ENCODE measurements at places on chromosomes 2 and 18. TPM values are rescaled to one million over a fixed set of nuclear protein-coding genes. Genes with fewer than 3 reads are reported as not detected.

The BMP10 gene
- polyA plus RNA-seq: not detected

The LDLRAD4 gene
- 9.0 TPM for polyA plus RNA-seq

The RAB11FIP5 gene
- polyA plus RNA-seq: 54.3 TPM

The OTX1 gene
- polyA plus RNA-seq: not detected

The CNTNAP5 gene
- 0.11 TPM for polyA plus RNA-seq

The UCN gene
- 1.0 TPM for polyA plus RNA-seq

The IRS1 gene
- polyA plus RNA-seq: 13.8 TPM

The LPIN1 gene
- 18.3 TPM for polyA plus RNA-seq

The LMAN1 gene
- 106 TPM for polyA plus RNA-seq

The CCDC102B gene
- 8.6 TPM for polyA plus RNA-seq

The HOXD13 gene
- 0.08 TPM for polyA plus RNA-seq

The LTBP1 gene
- polyA plus RNA-seq: 74.6 TPM

The PDCL3 gene
- polyA plus RNA-seq: 37.4 TPM

The FAM110C gene
- polyA plus RNA-seq: 12.1 TPM

The TSPYL6 gene
- 0.07 TPM for polyA plus RNA-seq

The CRYBA2 gene
- not detected for polyA plus RNA-seq

The GBX2 gene
- polyA plus RNA-seq: 0.44 TPM

The C2orf80 gene
- polyA plus RNA-seq: 0.27 TPM

The OLA1 gene
- polyA plus RNA-seq: 128 TPM

The ATAD2B gene
- polyA plus RNA-seq: 16.3 TPM

The DCC gene
- 5.8 TPM for polyA plus RNA-seq

The IL1F10 gene
- polyA plus RNA-seq: not detected

The ATP8B1 gene
- 33.0 TPM for polyA plus RNA-seq

The CTNNA2 gene
- polyA plus RNA-seq: 4.2 TPM

The ALKAL2 gene
- 6.1 TPM for polyA plus RNA-seq

The RESP18 gene
- polyA plus RNA-seq: not detected

The LRP1B gene
- 1.3 TPM for polyA plus RNA-seq

The B3GNT7 gene
- 5.0 TPM for polyA plus RNA-seq

The LCT gene
- polyA plus RNA-seq: not detected

The KLHL14 gene
- polyA plus RNA-seq: 29.1 TPM

The POU3F3 gene
- 105 TPM for polyA plus RNA-seq

The DNAJC5G gene
- polyA plus RNA-seq: 0.60 TPM

The VWA3B gene
- polyA plus RNA-seq: 0.51 TPM

The TUBB8B gene
- 1.7 TPM for polyA plus RNA-seq

The VWC2L gene
- 0.16 TPM for polyA plus RNA-seq

The TET3 gene
- 26.3 TPM for polyA plus RNA-seq

The DPP10 gene
- polyA plus RNA-seq: 8.5 TPM

The OXER1 gene
- polyA plus RNA-seq: 12.8 TPM

The POTEJ gene
- not detected for polyA plus RNA-seq

The GCG gene
- not detected for polyA plus RNA-seq

The SPC25 gene
- polyA plus RNA-seq: 21.2 TPM

The SP140 gene
- polyA plus RNA-seq: 0.54 TPM

The GPN1 gene
- 57.4 TPM for polyA plus RNA-seq

The PSMA8 gene
- not detected for polyA plus RNA-seq

The COL4A4 gene
- 50.9 TPM for polyA plus RNA-seq

The EML6 gene
- polyA plus RNA-seq: 18.5 TPM

The SULT1C2 gene
- 79.7 TPM for polyA plus RNA-seq

The DSC2 gene
- 35.1 TPM for polyA plus RNA-seq

The GULP1 gene
- 53.6 TPM for polyA plus RNA-seq

The DGUOK gene
- 63.6 TPM for polyA plus RNA-seq

The ALPG gene
- polyA plus RNA-seq: not detected

The DNER gene
- 58.5 TPM for polyA plus RNA-seq

The ACP1 gene
- 158 TPM for polyA plus RNA-seq

The MDH1B gene
- 11.8 TPM for polyA plus RNA-seq

The TOGARAM2 gene
- polyA plus RNA-seq: 1.7 TPM

The ACAA2 gene
- 264 TPM for polyA plus RNA-seq

Measured in renal pelvis (tissue), 12 donors.